ENCODE measurements at places on chromosomes 12 and 14.
A peak's percentile ranks its signal among the peaks of the same experiment; 100 is the strongest.

DNA sequence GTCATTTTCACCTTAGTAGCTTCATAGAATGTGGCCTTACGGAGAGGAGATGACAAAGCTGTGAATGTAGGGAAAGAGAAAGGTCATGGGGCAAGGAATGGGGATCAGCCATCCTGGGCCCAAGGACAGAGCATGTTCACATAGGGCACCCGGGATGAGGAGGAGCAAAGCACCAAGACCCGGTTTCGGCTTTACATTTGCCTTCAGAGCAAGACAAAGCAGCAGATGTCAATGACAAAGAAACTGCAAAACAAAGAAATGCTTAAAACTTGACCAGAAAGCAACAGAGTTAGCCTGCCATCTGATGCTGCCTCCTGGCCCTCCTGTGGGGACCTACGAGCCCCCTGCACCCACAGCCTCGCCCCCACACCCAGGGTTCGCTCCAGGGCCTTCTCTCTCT, 249.2 kb downstream of the SLC41A2 start:
- no peak for DNase-seq

DNA sequence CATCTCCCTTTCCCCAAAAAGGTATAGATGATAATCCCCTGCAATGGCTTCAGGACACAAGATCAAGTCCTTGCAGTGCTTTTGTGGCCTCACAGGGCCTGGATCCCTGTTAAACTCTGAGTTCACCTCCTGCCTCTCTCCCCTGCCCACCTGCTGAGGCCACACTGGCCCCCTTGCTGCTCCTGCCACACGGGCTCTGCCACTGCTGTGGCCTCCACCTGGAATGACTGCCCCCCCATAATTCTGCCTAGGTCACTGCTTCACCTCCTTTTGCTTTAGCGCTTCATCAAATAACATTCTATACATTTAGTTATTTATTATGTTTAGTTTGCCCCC, 653 bp upstream of the IFI27 start:
- no peak for DNase-seq

DNA sequence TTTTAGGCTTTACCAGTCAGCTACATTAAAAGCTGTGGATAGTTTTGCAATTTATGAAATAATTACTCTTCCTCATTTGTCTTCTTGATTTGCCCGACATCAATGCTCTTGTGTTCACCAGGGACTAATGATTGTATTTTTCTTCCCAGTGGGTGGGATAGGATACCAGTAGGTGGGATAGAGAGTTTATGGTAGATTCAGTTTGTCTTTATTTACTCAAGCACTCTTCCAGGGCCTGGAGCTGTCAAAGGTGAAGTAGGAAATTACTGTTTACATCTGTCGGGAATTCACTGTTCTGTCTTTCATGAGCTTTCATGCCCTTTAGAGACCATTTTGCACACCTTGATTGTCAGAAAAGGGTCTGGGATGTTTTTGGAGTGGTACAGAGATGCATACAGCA, 36.6 kb downstream of the ETV6 start:
- no peak for DNase-seq

DNA sequence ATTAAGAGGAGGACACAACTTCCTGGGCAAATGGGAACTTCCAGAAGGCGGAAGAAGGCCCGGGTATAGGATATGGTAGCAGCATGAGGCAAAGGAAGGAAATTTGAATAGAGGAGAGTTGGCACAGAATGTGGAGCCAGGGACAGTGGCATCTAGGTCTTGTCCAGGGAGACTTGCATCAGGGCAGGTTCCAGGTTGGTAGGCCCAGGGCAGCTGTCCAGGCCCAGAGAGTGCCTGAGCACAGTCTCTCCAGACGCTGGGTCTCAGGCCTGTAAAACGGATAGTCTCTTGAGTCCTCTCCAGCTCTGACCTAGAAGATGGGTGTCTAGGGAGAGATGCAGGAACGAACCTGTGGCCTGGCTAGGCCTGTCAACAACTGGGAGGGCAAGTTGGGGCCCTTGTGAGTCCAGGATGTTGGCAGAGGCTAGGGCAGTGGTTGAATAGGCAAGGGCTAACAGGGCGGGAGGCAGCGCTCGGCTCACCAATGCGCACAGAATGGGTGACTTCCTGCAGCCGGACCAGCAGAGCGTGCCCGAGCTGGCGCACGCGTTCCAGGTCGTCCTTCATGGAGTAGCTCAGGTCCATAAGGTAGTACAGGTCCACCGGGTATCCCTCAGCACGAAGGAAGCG, 9.9 kb downstream of the ITGB7 start:
- DNase-seq: no peak

DNA sequence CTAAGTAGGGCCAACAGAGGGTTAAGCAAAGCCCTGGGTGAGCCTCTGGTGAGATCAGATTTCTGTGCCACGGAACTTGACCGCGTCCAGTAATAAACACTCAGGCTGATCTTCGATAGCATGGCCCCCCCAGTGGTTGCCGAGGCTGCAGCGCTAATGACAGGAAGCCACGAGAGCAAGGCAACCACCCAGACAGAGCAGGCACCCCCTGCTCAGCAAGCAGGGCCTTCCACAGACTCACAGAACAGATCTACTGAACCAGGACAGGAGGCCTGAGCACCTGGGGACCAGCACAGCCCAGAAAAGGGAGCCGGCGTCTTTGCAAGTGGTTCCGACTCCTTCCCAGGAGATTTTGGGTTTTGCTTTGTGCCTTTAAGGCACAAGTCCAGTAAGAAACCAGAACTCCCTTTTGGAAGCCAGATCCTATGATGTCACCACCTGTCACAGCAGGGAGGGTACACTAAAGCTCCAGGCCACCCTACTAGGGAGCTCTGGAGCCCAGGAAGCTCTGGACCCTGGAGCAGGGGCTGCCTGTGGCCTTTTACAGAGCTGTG, 42.3 kb downstream of the BCL11B start:
- no peak for DNase-seq

DNA sequence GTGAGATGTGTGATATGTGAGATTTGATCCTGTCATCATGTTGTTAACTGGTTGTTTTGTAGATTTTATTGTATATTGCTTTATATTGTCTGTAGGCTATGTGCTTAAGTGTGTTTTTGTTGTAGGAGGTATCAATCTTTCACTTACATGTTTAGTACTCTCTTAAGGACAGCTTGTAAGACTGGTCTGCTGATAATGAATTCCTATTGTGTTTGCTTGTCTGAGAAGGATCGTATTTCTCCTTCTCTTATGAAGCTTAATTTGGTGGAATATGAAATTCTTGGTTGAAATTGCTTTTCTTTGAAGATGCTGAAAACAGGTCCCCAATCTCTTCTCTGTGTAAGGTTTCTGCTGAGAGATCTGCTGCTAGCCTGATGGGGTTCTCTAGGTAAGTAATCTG, 94.5 kb upstream of the ARHGAP5 start:
- DNase-seq: no peak

DNA sequence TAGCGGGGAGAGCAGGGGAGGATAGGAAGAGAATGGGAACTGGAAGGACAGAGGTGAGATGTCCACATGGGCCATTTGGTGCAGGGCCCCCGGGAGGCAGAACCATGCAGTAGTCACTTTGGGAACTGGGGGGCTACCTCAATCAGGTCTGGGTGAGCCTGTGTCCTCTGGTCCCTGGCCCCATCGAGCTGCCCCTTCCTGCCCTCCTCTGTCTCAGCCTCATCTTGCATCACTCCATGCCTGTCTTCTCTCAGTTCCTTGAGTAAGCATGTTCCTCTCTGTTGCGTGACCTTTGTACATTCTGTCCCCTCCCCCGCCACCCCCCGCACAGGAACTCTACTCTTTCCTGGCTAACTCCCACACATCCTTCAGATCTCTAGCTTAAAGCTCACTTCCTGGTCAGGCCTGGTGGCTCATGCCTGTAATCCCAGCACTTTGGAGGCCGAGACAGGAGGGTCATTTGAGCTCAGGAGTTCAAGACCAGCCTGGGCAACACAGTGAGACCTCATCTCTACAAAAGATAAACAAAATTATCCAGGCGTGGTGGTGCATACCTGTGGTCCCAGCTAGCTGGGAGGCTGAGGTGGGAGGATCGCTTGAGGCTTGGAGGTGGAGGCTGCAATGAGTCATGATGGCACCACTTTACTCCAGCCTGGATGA, 23.2 kb downstream of the FOS start:
- DNase-seq: peak; percentile 14

GRCh38 chr12:94186278-94187241, 38.2 kb downstream of the PLXNC1 start:
- no peak for DNase-seq

GRCh38 chr14:29148221-29148620, 381.6 kb downstream of the FOXG1 start:
- DNase-seq: no peak

- no peak for DNase-seq
Measured at GRCh38 chr12:89783359-89784060, 74.9 kb upstream of the ATP2B1 start.

DNA sequence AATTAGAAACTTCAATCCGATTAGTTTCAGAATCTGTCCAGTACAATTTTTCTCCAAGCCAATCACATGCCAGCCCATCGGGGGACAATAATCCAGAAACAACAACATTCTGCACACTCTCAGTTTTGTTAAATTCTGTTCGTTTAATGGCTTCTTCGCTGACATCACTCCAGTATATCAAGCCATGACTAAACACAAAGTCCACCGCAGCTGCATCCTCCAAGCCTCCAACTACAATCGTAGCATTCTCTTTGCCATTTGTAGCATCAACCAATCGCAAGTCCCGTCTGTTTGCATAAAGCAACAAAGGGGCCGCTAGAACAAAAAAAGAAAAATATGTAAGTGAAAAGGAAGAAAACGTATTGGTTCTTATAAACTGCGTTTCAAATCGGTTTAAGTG, 22.5 kb downstream of the LRP6 start:
- no peak for DNase-seq

DNA sequence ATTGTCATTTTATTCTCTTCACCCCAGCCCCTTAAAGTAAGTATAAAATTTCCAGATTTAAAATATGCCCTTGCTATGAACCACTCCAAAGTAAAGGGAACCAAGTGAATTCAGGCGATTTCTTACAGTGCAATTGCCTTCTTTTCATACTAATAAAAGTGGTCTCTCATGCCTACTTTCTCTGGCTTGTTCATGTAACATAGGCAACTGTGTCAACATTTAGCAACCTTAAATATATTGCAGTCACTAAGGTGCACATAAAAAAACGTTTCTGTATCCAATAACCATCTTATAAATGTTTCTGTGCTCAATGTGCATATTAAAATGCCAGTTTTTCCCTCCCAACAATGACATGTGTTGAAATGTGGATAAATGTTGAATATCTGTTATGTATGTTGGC, 271.6 kb upstream of the DCN start:
- DNase-seq: no peak

DNA sequence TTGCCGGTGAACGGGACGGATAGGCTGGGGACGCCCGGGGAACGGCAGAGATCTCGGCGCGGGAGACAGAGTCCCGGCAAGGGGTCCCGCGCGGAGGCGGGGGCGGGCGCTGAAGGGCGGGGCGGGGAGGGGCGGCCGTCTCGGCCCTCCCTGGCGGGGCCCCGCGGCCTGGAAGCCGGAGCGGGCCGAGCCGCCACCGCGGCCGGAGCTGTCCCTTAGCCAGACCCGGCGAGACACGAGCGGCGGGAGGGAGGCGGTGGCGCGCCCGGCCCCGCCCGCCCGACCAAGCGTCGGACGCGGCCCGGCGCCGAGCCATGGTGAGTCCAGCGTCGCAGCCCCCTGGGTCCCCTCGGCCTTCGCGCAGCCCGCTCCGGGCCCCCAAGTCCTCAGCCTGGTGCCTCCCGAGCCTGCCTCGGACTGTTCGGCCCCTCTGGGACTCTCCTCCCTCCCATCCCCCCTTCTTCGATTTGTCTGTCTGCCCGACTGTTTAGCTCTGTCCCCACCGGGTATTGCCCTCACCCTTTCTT, at the start of gene ARHGEF40:
Gene ARHGEF40, plus strand, starts transcription at position 222 of the 527 bp plus-strand sequence. Its CDS starts 93 bp downstream, at position 315.
- peak; percentile 23 for DNase-seq

GRCh38 chr12:118068445-118068844, 7.5 kb upstream of the WSB2 start:
- no peak for DNase-seq

GRCh38 chr12:132052196-132052932, 91.8 kb downstream of the DDX51 start:
- no peak for DNase-seq

DNA sequence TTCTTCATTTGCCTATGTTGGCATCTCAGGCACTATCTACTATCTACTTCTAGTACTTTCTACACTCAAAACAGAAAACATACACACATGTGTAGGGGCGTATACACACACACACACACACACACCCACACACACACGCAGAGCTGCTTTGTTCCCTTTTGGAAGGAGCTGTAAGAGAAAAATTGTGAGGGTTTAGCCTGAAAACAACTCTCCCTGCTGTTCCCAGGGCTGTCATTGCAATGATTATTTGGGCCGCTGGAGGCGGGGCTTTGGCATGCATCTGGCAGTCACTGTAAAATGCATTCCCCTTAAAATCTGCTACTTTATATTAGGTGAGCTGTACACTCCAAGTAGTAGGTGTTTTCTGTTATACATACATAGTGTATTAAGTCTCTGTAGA, 29.1 kb upstream of the SLC38A2 start:
- DNase-seq: no peak

- DNase-seq: no peak
Measured at GRCh38 chr14:20468764-20469241, 403 bp upstream of the PNP start.

DNA sequence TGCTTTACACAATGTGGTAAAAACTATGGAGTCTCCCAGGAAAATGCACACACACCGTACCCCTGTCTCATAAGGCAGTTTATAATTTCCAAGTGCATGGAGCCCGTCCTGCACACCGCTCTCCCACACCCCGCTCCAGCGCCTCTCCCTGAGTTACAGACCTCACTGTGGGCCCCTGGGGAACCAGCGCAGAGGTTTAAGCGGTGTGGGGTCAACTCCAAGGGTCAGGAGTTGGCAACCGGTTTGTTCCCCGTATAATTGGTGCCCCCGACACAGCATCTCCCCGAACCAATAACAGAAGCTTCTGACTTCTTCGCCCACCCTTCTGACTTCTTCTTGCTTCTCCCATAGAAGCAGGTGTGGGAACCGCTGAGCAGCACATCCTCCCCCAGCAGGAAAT, 58.4 kb upstream of the DDX11 start:
- DNase-seq: no peak

GRCh38 chr14:59214702-59215302, 26.3 kb downstream of the DAAM1 start:
- DNase-seq: no peak

DNA sequence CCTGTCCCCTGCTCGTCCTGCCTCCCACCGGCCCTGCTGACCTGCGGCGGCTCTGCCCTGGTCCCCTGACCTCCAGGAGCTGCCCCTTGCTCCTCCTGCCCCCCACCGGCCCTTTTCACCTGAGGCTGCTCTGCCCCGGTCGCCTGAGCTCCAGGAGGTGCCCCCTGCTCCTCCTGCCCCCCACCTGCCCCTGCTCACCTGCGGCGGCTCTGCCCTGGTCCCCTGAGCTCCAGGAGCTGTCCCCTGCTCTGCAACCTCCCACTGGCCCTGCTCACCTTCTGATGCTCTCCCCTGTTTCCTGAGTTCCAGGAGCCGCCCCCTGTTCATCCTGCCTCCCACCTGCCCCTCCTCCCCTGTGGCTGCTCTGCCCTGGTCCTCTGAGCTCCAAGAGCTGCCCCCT, 101.3 kb downstream of the TMEM121 start:
- DNase-seq: no peak

DNA sequence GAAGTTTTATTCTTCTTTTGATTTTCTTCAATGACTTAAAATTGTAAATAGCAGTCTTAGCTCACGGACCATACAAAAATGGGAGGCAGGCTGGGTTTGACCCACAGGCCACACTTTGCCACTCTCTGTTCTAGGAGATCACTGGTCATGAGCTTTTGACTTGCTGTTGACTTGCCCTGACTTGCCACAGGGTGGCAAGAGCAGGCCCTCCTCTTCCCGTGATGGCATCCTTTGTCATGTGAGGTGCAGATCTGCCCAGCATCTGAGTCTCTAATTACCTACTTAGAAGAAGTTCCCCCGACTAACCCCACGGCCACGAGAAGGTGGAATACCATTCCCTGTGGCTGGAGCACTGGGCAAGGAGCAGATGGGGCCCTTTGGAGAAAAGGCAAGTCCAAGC, 81.0 kb upstream of the SCAF11 start:
- DNase-seq: no peak
